Right ventricle myocardium superior (tissue), 1 donor: ENCODE measurements at places on chromosomes 5 and 9. TPM values are rescaled to one million over a fixed set of nuclear protein-coding genes. Genes with fewer than 3 reads are reported as not detected.

Gene LCN1
- total RNA-seq: not detected

Gene SPINK14
- not detected for total RNA-seq

Gene EQTN
- total RNA-seq: not detected

Gene FAM151B
- 1.5 TPM for total RNA-seq

Gene HIGD2A
- 210 TPM for total RNA-seq

Gene CBY3
- total RNA-seq: not detected

Gene SLC34A1
- not detected for total RNA-seq

Gene GGTA1
- total RNA-seq: 31.3 TPM

Gene ACTBL2
- not detected for total RNA-seq

Gene CDC25C
- total RNA-seq: 0.16 TPM

Gene SELENOP
- total RNA-seq: 292 TPM

Gene RGS7BP
- total RNA-seq: 5.4 TPM

Gene IL4
- total RNA-seq: not detected

Gene PCDHGB1
- 7.8 TPM for total RNA-seq

Gene IFNA13
- total RNA-seq: not detected

Gene SHISAL2B
- total RNA-seq: not detected

Gene ZNF608
- 8.6 TPM for total RNA-seq

Gene OR1Q1
- not detected for total RNA-seq

Gene ENTR1
- total RNA-seq: 23.3 TPM

Gene FGF1
- 42.7 TPM for total RNA-seq
